ENCODE measurements at places on chromosomes 13 and 19.

GRCh38 chr13:64428196-64428595, 2801.9 kb downstream of the PCDH9 start:
- DNase-seq, result no peak

GRCh38 chr13:39100996-39101738, 62.9 kb downstream of the NHLRC3 start:
- no peak for DNase-seq

- no peak for DNase-seq
Measured at GRCh38 chr13:43407023-43407581, 379.7 kb downstream of the ENOX1 start.

DNA sequence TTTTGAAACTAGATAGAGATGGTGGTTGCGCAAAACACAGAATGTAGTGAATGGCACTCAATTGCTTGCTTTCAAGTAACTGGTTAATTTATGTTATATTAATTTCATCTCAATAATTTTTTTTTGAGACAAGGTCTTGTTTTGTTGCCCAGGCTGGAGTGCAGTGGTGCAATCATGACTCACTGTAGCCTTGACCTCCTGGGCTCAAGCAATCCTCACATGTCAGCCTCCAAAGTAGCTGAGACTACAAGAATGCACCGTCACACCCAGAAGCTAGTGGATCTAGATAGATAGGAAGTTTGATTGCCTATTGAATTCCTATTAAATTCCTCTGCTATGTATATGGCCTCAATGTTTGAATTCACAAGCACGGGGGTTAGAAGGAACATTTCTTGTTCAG, 26.4 kb upstream of the ADGRE2 start:
- no peak for DNase-seq

- DNase-seq, result no peak
Measured at GRCh38 chr13:71240911-71241310, 626.1 kb downstream of the DACH1 start.

- DNase-seq, result no peak
Measured at GRCh38 chr19:41616792-41617621, 9.9 kb downstream of the CEACAM4 start.

DNA sequence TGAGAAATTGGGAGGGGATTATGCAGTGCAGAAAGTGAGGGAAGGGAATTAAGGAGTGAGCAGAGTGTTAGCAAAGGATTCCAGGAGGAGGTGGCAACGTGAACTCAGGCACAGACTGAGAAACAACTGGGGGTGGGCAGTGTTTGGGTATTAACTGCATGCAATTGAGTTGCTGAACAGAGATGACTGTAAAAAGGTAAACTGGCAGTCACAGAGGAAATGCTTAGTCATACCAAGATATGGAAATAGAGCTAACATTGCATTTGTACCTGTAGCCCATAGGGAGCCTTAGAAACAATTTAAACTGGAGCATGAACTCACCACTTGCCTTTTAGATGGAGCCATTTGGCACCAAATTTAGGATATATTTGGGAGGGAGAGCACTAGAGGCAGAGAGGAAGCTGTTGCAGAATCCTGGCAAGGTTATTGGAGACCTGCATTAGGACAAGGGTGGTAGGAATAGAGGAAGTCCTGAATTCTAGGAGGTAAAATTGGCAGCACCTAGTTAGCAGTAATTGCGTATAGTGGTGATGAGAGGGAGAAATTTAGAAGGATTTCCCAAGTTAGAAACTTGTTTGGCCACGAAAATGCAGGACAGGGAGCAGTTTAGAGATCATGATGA, 100.6 kb upstream of the FRY start:
- no peak for DNase-seq

DNA sequence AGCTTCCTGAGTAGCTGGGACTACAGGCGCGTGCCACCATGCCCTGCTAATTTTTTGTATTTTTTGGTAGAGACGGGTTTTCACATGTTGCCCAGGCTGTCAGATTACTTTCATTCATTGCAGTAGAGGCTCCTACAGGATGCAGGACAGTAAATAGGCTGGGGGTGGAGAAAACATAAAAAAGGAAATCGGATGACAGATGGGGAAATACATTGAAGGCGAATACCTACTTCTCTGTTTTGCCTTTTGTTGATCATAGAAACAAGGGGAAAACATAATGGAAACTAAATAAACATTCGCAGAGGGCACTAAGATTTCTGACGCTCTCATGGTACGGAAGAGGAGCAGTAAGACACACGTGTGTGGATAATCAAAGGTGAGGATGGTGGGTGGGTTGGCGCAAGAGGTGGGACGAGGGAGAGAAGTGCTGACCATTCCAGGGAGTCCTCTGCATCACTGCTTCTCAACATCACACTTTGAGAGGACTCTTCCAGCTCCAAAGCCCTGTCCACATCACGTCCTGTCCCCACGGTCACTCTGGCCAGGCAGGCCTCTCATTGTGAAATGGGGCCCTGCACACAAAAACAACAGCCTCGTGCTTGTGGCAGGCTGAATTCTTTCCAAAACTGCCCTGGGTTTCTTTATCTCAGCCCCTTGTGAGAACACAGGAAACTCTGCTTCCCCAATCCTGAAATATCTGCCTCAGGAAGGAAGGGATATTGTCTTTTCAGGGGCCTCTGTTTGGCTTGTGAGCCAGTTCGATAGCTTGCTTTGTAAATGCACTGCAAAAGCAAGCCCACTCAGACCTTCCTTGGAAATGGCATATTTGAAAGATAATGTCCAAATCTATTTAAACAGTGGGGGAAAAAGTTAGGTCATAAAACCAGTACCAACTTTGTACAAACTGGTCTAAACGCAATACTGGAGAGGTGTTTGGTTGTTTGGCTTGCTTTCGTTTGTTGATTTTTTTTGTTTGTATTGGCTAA, 188.5 kb downstream of the FOXO1 start:
- DNase-seq, result no peak

GRCh38 chr19:41521931-41522555, 53.9 kb upstream of the CEACAM21 start:
- peak; percentile 63 for DNase-seq

DNA sequence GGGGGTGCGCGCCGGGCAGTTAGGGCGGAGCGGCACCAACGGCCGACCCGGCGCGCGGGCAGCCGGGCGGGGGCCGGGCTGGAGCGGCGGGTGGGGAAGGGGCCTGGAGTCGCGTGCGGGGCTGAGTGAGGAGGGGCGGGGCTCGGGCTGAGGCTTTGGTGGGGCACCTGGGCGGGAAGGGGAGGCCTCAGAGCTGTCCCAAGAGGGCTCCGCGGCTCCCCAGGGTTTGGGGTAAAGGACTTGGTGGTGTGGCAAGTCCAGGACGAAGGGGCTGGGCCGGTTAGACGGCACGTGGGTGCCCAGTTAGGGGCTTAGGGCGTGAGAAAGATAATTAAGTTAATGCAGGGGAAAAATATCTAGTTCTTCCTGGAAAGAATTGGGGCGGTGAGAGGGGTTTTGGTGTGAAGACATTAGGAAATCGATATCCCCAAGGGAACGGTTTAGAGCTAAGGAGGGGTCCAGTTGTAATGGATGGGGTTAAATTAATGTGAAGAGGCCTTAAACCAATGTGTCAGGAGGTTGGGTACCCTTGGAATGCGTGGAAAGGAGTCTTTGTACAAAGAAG, 496 bp downstream of the ZNF574 start:
- DNase-seq, result peak; percentile 55
